ENCODE measurements at places on chromosomes 12 and 14.

- no peak for DNase-seq
Measured at GRCh38 chr14:106613256-106613655, 1086.9 kb downstream of the TMEM121 start.

DNA sequence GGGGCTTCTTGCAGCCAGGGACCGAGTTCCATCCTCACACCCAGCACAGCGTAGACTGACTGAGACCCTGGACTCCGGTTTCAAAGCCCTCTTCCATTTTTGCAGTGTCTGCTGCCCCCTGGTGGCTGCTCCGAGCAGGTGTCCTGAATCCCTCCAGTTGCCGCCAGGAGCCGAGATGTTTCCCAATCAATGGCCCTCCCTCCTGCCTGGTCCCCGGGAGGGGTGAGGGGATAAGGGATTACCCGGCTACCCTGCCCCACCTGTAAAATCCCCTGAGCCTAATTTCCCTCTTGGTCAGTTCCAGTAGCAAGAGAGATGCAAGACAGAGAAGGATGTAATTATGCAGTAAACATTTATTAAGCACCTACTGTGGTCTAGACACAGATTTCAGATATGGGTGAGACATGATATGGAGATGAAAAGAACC, 55.0 kb downstream of the PHETA1 start:
- DNase-seq = peak; percentile 41

GRCh38 chr14:104392001-104392395, 187.6 kb upstream of the C14orf180 start:
- no peak for DNase-seq

DNA sequence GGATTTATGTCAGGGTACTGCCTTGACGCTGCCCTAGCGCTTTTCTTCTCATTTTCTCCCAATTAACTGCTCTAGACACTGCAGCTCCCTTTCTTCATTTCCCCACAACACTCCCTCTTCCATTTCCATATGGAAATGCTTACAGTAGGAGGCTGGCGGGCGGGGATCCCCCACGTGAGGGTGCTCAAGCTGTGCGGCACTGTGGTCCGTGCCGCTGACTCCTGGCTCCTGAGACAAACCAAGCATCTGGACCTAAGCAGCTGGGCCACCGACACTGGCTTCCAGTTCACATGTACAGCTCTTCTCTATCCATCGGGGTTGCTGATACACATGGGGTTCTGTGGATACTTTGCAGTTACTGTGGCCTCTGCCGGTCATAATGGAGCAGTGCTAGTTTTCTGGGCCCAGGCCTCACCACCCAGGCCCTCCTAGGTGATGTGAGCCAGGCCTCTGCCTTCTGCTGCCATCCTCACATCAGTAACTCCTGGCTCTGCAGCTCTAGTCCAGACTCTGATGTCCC, 20.2 kb downstream of the TCHP start:
- no peak for DNase-seq

DNA sequence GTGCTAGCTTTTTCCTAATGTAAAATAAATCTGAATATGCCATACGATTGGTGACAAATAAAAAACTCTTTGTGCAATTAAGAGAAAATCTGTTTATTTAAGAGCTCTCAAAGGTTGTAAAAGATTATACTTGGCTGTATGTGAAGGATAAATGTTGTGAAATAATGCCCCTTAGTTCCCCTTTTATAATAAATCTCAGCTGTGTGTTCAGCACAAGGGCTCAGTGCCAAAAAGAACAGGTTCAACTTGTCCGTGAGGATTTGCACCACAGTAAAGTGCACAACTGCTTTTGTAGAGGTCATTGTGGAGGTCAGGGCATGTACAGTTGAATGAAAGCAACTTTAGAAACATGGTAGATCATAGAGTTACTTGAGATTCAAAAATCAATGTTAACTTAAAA, 118.6 kb downstream of the TRMT5 start:
- DNase-seq = no peak

DNA sequence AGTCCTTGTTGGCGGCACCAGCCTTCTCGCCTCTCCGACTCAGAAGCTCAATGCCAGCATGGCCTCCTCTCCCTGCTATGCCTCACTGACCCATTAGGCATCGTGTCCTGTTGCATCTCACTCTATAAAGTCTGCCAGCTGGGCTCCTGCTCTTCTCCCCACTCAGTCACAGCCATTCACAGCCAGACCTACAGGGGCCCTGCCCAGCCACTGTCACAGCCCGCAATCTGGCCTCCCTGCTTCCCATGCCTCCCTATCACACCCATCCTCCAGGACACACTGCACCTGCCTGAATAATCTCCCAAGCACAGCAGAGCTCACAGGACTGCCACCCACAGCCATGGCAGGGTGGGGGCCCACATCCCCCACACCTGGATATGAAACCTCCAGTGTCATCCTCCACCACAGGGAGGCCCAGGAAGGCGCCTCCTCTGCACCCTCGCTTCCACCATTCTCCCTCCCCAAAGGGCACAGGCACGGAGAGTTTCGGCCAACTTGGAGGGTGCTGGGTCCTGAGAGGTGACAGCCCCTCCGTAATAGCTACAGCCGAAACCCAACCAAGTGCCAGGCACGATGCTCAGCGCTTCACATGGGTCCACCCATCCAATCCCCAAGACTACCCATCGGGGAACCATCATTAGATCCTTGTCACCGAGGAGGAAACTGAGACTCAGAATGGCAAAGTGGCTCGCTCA, 370.3 kb downstream of the BCL11B start:
- DNase-seq = no peak

DNA sequence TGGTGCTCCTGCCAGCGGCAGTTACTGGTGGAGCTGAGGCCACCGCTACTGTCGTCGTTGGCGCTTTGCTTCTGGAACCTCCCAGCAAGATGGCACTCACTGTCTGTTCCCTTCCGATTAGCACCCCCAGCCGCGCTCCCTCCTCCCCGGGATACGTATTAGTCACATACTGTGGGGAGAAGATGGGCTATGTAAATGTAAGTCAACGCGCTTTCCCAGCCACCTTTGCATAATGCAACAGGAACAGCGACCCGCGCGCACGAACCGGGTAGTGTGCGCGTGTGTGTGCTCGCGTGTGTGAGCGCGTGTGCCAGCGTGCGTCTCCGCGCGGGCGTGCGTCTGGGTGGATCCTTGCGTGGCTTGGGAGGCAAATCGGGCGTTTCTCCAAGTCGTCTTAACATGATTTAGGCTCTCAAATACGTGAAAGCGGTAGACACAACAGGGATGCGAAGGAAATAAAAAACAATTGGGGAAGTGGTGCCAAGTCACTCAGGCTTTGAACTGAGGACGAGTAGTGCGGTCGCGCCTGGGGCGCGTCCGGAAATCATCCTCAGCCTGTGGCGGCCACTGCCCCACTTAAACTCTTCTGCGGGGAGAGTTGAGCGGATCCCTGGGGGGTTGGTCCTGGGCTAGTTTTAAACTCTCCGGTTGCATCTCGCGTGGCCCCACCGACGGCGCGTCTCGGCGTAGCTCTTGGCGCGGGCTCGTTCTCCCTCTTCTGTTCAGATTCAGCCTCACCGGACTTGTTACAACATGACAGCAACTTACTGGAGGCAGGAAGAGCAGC, 1.8 kb downstream of the FLRT2 start:
- no peak for DNase-seq
